Activated CD4-positive, alpha-beta T cell treated with anti-CD3 and anti-CD28 coated beads for 24 hours (primary cell): ENCODE measurements at places on chromosomes 7 and 10.

DNA sequence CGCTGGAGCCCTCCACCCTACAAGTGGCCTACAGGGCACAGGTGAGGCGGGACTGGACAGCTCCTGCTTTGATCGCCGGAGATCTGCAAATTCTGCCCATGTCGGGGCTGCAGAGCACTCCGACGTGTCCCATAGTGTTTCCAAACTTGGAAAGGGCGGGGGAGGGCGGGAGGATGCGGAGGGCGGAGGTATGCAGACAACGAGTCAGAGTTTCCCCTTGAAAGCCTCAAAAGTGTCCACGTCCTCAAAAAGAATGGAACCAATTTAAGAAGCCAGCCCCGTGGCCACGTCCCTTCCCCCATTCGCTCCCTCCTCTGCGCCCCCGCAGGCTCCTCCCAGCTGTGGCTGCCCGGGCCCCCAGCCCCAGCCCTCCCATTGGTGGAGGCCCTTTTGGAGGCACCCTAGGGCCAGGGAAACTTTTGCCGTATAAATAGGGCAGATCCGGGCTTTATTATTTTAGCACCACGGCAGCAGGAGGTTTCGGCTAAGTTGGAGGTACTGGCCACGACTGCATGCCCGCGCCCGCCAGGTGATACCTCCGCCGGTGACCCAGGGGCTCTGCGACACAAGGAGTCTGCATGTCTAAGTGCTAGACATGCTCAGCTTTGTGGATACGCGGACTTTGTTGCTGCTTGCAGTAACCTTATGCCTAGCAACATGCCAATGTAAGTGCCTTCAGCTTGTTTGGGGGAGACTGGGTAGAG, at the start of gene COL1A2:
TSS of gene COL1A2 (plus strand) at position 459 of the 704 bp plus-strand sequence. CDS start at position 596, 137 bp downstream.
- no peak for DNase-seq

DNA sequence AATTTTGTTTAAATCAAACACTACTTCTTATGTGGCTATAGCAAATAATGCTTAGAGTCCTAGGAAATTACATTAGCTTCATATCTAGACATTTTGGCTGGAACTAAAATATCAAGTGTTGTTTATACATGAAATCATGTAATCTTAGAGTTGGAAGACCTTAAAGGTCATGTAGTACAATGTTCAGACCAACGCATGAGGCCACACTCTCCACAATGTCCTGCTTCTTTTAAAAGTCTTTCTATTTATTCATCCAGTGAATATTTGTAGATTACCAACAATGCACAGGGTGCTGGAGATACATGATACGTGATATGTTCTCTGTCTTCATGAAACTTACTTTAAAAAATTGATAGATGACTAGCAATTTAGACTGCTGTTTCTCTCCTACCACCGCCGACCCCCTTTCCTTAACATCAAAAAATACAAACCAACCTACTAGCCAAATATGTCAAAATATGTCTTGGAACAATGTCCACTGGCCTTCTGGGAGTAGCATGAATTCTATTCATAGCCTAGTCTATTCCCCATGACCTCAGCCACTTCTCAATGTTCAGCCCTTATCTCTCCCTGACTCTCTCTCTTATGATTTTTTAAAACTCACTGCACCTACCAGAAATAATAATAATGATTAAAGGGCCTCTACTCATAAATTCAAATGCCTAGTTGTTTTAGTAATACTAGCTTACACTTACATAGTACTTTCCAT, 59.5 kb upstream of the CAV2 start:
- DNase-seq: no peak

DNA sequence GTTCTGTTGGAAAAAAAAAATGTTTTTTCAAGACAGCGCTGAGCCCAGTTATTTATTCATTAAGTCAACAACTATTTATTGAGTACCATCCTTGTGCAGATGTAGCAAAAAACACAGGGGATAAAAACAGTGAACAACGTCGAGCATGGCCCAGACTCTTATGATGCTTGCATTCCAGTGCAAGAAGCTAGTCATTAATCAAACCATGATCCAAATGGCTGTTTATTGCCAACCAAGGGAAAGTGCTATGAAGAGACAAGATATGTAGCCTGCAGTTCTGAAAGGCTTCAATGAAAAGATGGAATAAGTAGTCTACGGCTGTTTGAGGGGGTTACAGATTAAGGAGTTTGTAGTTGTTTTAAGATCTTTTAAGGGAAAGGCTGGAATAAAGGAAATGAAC, 262.3 kb downstream of the NEBL start:
- no peak for DNase-seq

GRCh38 chr7:36040679-36041078, 112.4 kb upstream of the EEPD1 start:
- no peak for DNase-seq

- no peak for DNase-seq
Observed at GRCh38 chr7:24722386-24723177, 34.7 kb downstream of the GSDME start.

DNA sequence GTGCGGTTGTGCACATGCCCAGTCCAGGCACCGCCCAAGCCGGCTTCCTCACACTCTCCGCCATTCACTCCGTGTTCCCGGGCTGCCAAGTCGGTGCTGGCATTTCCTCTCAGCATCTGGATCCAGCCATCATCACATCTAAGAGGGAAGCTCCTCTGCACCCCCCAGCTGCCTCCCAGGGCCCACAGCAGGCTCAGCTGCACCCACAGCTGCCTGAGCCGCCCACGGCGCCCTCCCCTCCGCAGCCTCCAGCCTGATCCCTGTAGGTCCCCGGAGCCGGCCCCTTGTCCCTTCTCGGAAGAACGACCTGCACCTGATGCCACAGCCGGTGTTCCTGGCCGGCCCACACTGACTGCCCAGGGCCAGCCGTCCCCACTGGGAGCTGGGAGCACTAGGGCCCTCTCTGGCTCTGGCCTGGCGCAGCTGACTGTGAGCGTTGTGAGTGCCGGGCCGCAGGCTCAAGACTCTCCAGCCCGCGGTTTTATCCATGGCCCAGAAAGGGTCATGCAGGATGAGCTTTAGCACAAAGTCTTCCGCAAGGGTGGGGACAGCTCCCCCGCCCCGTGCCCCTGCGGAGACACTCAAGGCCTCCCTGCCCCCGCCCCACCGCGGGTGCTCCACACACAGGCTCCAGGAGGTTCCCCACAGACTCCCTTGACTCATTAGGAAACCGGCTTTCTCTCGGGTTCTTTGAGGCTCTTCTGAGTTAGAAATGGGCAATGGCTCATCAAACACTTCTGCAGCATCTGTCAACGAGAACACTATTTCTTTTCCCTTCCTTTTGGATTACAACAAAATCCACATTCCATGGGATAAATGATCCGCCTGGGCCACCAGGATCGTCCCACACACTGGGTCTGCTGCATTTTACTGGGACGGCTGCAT, 31.2 kb downstream of the CFAP46 start:
- DNase-seq: no peak

GRCh38 chr10:125101049-125101448, 59.3 kb downstream of the CTBP2 start:
- no peak for DNase-seq

DNA sequence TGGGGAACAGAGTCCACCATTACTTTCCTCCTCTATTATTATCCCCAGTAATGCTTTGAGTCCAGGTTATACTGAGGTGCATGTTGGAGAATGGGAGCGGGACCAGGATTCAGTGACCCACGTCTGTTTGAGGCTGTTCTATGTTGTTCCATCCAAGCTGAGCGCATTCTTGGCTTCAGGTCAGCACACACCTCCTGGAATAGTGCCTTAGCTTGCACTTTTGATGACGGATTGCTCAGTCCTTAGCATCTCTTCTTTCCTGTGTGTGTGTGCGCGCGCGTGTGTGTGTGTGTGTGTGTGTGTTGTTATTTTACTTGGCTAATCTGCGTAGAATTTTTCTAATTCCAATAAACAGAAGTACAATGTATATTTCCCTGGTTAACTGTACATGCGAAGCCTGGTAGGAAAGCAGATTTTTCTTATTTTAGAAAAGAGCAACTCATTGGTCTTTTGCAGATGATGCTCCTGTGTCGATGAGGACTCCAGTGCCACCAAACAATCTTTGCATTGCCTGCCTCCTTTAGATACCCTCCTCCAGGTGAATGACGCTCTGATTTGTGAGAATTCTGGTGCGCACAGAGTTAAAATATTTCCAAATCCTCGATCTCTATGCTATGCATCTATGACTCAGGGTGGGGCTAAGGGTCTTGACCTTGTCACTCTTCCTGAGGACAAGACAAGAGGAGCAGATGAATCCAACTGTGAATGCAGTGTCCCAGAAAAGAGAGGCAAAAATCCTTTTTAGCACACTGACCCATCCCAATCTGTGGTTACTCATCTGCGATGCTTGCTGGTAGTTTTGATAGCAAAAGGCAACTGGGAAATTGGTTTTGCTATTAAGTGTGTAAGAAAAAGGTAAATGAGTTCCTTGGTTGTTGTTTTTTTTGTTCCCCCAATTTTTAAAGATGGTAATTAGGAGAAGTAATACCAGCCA, 13.3 kb upstream of the CELF2 start:
- no peak for DNase-seq

DNA sequence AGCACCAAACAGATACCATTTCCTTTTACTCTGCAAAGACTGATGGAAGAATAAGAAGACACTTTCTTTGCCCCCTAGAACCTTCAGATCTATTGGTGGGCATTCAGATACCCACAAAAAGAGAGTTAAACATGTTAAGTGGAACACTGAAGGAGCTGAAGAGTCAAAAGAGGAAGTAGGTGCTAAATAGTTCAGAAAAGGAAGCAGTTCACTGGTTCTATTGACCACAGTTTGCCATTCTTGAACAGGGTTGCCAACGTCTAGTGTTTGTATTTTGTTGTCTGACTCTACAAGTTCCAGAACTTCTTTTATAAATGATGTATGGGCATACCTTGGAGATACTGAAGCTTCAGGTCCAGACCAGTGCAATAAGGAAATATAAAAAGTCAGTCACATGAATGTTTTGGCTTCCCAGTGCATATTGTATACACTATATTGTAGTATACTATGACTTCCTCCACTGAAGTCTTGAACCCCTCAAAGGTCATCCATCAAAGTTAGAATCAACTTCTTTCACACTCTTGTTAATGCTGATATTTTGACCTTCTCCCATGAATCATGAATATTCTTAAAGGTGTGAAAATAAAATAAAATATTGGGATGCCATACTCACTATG, 47.5 kb upstream of the AGR3 start:
- DNase-seq: no peak

DNA sequence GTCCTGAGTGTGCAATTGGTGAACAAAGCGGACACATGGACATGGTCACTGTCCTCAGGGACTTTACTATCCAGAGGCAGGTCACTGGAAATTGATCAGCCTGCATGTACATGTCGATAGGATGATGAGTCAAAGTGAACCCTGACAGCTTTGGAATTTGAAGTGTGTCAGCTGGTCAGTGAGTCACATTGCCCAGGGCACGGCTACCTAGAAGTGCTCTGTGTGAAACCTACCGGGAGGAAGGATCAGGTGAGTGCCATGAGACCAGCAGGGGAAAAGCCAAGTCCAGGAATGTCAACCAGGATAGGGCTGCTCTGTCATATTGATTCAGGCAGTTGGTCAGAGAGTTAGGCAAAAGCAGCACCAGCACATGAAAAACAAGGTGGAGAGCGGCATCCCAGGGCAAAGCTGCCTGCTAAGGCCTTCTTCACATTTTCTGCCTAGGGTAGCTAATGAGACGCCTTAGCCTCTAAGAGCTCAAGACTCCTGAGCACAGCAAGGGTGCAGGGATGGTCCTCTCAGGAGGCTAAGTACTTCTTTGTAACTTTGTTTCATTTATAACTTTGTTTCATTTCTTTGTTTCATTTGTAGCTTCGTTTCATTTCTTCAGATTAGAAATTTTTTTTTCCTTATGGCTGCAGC, 19.4 kb upstream of the PDCD4 start:
- DNase-seq: no peak
